Left lobe of liver (tissue), 2 donors: ENCODE measurements at places on chromosomes 13 and 19. TPM values are rescaled to one million over a fixed set of nuclear protein-coding genes. Genes with fewer than 3 reads are reported as not detected.

DNA sequence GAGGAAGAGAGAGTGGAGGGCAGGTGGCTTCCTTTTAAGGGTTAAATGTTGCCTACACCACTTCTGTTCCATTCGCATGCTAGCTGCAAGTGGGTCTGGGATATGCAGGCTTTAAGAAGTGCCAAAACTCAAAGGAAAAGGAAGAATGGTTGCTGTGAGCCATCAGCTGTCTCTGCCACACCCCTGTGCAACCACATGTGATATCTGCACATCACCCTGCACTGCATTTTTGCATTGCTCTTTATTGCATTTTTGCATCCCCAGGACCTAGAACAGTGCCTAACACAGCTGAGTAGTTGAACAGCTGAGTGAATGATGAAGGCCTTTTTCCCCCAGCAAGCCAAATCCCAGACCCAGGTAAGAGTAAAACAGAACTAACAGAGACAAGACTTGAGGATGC is 136.1 kb downstream of the ZIC5 start:
- DNase-seq, result no peak

DNA sequence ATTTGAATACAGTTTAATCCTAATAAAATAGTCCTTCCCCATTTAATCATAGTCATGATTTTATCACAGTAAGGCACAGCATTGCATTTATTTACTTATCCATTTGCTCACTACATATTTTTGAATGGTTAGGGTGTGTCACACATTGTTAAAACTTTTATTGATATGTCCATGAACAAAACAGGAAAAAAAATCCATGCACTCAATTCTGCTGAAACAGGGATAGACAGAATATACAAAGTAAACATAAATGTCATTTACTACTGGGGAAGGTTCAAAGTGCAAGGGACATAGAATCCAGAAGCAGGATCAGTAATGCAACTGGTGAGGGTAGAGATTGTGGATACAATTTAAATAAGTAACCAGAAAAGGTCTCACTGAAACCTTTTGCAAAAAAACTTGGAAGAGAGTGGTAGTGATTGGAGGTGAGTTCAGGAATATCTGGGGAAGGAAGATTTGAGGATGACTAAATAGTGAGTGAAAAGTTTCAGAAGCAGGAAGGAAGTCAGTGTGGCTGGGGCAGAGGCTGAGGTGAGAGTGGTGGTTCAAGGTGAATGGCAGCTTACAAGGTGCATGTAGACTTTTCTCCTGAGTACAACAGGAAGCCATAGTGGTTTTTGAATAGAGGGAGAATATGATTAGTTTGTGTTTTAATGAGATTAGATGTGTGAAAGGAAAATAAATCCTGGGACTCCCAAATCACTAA is 387.2 kb upstream of the ATXN8OS start:
- DNase-seq, result no peak

DNA sequence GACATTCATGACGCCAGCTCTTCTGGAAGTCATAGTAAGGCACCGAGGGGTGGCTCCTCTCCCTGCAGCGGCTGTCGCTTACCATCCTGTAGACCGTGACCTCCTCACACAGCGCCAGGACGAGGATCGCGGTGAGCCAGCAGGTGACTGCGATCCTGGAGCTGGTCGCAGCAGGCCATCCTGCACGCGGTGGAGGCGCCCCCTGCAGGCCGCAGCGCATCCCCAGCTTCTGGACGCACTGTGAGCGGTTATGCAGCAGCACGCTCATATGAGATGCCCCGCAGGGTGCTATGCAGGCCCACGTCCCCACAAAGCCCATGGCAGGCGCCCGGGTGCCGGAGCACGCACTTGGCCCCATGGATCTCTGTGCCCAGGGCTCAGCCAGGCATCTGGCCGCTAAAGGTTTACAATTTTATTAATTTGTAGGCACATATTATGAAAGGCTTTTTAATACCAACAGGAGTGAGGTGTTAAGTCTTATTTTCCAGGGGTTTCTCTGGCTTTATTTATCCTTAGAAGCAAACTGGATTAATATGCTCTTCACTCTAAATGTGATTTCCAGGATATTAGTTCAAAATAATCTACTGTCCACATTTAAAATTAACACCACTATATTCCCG is 35.6 kb upstream of the PSPC1 start:
- DNase-seq, result no peak

- DNase-seq, result no peak
These were observed 108.4 kb upstream of the CLDN10 start for GRCh38 chr13:95444006-95444730.

CGB1 gene
- total RNA-seq, result not detected

DNA sequence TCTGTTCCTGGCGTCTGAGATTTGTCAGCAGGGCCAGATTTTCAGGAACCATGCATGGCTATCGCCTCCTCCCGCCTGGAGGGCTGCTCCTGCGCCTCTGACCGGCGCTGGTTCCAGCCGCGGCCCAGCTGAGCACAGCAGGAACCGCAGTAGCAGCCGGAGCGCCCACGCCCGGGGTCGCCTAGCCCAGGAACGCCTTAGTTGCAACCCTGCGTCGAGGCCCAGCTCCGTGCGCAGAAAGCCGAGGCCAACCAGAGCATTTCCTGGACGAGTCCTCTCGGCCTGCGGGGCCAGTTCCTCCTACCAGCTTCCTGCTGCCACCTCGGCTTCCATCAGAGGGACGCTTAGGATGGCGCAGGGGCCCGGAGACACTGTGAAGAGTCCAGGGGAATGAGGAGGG is 74.9 kb downstream of the ZNF492 start:
- DNase-seq, result no peak

- DNase-seq, result no peak
These were observed 5.5 kb upstream of the PTOV1 start for GRCh38 chr19:49845414-49845813.

DNA sequence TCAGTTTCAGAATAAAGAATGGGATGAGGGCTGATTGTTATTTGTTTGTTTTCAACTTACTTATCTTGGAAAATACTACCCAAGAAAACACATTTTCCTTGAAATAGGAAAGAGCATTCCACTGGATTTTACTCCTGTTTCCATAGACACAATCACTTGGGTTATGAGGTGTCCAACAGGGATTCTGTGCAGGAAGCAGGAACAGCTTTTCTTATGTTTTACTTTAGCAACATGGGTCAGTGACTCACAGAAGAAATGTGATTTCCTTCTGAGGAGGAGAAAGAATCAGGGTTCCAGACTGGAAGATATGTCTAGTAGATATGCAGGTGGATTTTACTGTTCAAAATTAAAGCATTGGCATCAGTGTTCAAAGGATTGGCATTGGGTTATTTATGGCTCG is 180.8 kb upstream of the GPC6 start:
- no peak for DNase-seq

DNA sequence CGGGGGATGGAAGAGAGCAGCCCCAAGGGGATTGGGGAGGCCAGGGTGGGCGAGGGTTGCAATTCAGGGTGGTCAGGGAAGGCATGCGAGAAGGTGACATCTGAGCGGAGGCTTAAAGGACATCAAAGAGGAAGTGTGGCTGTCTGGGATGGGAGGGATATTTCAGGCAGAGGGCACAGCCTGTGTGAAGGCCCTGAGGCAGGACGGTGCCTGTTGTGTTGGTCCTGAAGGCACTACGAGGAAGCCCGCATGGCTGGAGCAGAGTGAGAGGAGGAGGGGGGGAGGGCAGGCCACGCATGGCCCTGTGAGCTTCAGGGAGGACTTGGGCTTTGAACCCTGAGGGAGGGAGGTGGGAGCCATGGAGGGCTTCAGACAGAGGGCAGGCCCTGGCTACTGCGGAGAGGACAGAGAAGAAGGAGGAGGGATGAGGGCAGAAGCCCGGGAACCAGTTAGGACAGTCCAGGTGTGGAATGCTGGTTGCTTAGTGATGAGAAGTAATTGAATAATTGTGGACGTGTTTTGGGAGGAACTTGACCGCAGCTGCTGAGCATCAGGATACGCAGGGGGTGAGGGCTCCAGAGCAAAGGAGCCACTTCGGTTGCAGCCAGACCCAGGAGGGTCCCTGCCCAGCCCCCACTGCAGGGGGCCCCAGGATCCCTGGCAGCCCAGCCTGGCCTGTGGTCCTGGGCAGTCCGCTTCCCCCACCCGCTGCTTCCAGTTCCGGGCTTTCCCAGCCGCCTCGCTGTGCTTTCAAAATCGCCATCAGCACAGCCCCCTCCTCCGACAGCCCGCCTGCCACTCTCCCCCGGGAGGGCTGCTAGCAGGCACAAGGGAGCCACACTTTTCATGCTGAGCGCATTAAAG is 6.2 kb downstream of the TLE6 start:
- DNase-seq, result no peak

CEACAM20 gene
- total RNA-seq, result not detected
